ENCODE measurements at places on chromosomes 3 and 15. TPM values are rescaled to one million over a fixed set of nuclear protein-coding genes. Genes with fewer than 3 reads are reported as not detected.

IGSF11 gene
- total RNA-seq = 4.4 TPM

BFSP2 gene
- total RNA-seq = not detected

ISLR2 gene
- 0.20 TPM for total RNA-seq

SAMD7 gene
- not detected for total RNA-seq

MCF2L2 gene
- total RNA-seq = 0.75 TPM

RAB7A gene
- 173 TPM for total RNA-seq

PAQR5 gene
- total RNA-seq = 118 TPM

TMEM41A gene
- 19.4 TPM for total RNA-seq

ZDHHC23 gene
- 4.0 TPM for total RNA-seq

TTLL13 gene
- 0.14 TPM for total RNA-seq

CCK gene
- total RNA-seq = 1.5 TPM

TRIM69 gene
- 5.9 TPM for total RNA-seq

HDC gene
- not detected for total RNA-seq

LEKR1 gene
- 1.0 TPM for total RNA-seq

GABRG3 gene
- 0.66 TPM for total RNA-seq

NR2E3 gene
- total RNA-seq = not detected

ACOX2 gene
- total RNA-seq = 8.8 TPM

CYP19A1 gene
- 0.15 TPM for total RNA-seq

CP gene
- total RNA-seq = 7.0 TPM

AMIGO3 gene
- 0.56 TPM for total RNA-seq

FBXL22 gene
- 0.32 TPM for total RNA-seq

LAMB2 gene
- 114 TPM for total RNA-seq

GPR156 gene
- 0.34 TPM for total RNA-seq

ADCY5 gene
- total RNA-seq = 0.32 TPM

FGF12 gene
- 0.40 TPM for total RNA-seq

FMN1 gene
- 0.25 TPM for total RNA-seq

OIP5 gene
- 13.8 TPM for total RNA-seq

TERC gene
- not detected for total RNA-seq

MUC20 gene
- 0.62 TPM for total RNA-seq

ZBED2 gene
- total RNA-seq = 0.19 TPM

ERICH6 gene
- total RNA-seq = not detected

PP2D1 gene
- not detected for total RNA-seq

CCDC174 gene
- 13.6 TPM for total RNA-seq

GOLGA8O gene
- total RNA-seq = 0.21 TPM

B2M gene
- 502 TPM for total RNA-seq

TTC21A gene
- total RNA-seq = 1.9 TPM

DTX3L gene
- 6.9 TPM for total RNA-seq
